CD4-positive, CD25-positive, alpha-beta regulatory T cell (primary cell): ENCODE measurements at places on chromosomes 7 and 10. TPM values are rescaled to one million over a fixed set of nuclear protein-coding genes. Genes with fewer than 3 reads are reported as not detected.

The AMZ1 gene
- polyA plus RNA-seq = 0.43 TPM

The NACAD gene
- not detected for polyA plus RNA-seq

The IFT22 gene
- 3.8 TPM for polyA plus RNA-seq

The SFMBT2 gene
- polyA plus RNA-seq = 1.5 TPM

The PVRIG gene
- polyA plus RNA-seq = 89.0 TPM

The PIP gene
- polyA plus RNA-seq = not detected

The PRLHR gene
- polyA plus RNA-seq = not detected

The MRPS24 gene
- polyA plus RNA-seq = 179 TPM

The PNLIPRP1 gene
- not detected for polyA plus RNA-seq

The ZNF680 gene
- 8.9 TPM for polyA plus RNA-seq

The C7orf33 gene
- polyA plus RNA-seq = not detected

The DEPP1 gene
- not detected for polyA plus RNA-seq

The DPCD gene
- polyA plus RNA-seq = 1.7 TPM

The LBX1 gene
- polyA plus RNA-seq = not detected

The SEC24C gene
- polyA plus RNA-seq = 30.2 TPM

The PRSS2 gene
- polyA plus RNA-seq = 2.7 TPM

The CTTNBP2 gene
- polyA plus RNA-seq = not detected
